ENCODE measurements at places on chromosomes 3 and 15.

DNA sequence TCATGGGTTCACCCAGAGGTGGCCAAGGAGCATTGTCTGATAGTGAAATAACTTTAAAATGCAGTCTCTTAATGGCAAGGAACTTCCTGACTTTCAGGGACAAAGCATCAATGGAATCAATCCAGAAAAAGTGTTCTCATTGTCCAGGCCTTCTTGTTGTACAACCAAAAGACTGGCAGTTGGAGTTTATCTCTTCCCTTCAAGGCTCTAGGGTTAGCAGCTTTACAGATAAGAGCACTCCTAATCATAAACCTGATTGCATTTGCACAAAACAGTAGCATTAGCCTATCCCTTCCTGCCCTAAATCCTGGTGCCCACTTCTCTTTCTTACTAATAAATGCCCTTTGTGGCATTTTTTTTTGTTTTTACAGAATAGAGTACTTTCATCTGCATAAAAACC lies 43.3 kb upstream of the VIPR1 start:
- DNase-seq = no peak

DNA sequence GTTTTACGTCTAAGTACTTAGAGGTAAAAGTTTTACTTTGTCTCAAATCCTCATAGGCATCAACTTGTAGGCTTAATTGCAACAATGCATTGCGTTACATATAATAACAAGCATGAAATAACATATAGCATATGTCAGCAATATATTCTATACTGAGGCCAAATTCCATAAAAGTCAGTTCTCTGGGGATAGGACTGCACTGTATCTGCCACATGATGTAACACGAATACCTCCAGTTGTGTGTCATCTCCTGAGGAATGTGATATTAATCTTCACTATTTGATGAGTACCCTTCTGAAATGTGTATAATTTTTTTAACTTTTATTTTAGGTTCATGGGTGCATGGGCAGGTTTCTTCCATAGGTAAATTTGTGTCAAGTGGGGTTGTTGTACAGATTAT lies 126.4 kb downstream of the IMPG2 start:
- DNase-seq = no peak

DNA sequence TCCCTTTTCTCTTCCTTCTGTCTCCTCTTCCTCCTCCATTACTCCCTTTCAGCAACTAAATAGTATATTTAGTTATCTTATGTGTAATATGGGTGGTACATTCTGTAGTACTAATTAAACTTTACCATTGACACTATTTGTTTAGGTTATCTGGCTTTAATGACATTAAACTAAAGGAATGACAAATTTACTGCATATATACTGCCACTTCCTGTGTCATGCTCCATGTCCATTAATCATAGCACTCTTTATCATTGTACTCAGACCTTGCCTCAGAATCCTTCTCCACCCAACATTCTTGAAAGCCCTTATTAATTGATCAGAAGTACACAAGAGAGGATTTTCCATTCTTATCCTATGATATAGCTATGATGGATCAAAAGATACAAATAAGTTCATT lies 244.2 kb downstream of the NAALADL2 start:
- DNase-seq = no peak

DNA sequence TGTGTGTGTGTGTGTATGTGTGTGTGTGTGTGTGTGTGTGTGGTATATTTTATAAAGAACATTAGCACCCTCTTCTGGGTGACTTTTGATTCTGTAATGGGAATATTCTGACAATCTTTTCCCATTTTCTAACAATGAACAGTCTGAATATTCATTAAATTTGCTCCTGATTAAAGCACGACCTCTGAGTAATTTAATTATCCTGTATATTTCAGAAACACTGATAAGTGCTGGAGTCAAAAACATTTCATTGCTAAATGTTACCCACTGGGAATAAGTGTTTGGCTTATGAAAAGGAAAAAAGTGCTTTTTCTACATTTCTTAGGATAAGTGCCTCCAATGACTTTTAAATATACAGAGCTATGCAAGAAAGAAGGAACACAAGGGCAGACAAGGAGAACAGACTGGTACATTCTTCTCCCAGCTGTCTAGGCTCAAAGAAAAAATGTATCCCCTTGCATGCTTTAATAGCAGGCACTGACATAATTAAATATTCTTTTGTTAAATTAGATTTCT lies 32.3 kb upstream of the SYNPR start:
- DNase-seq = no peak

GRCh38 chr3:188390343-188390718 lies 236.4 kb downstream of the LPP start:
- DNase-seq = no peak

- no peak for DNase-seq
These were observed 214.5 kb upstream of the P2RY1 start for GRCh38 chr3:152620395-152620794.

GRCh38 chr15:93141371-93141794 lies 52.4 kb upstream of the RGMA start:
- no peak for DNase-seq

GRCh38 chr3:154182322-154182922 lies 61.2 kb downstream of the ARHGEF26 start:
- no peak for DNase-seq

DNA sequence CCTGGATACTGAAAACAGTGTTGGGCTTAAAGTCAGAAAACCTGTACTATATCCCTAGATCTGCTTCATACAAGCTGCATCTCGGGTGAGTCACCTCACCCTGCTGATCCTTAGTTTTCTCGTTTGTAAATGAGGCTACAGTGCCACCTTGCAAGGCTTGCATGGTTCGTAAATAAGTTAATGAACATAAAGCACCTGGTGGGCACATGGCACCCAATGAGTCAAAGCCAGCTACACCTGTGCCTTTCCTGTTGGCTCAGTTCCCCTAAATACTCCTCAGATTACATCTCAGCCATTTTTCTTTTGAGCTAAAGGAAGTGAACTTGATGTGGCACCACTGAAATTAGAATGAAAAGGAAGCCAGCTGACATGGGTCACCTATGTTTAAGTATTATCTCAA lies 26.5 kb downstream of the RTP1 start:
- DNase-seq = no peak

DNA sequence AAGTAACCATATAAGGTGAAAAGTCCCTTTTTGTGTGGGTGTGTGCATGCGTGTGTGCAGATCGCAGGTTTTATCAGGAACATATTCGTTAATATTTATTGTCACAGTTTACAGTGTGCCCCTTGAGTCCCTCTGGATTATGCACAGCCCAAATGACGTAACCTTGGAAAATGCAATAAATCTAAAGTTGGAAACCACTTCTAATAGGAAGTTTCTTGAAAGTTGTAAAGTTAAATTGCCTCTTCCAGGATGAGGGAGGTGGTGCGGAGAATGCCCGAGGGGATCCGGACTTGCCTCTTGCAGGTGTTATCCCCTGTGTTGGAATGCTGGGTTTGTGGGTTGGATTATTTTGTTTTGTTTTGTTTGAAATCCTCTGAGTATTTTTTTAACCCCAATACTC lies 143.3 kb downstream of the CMSS1 start:
- DNase-seq = no peak

DNA sequence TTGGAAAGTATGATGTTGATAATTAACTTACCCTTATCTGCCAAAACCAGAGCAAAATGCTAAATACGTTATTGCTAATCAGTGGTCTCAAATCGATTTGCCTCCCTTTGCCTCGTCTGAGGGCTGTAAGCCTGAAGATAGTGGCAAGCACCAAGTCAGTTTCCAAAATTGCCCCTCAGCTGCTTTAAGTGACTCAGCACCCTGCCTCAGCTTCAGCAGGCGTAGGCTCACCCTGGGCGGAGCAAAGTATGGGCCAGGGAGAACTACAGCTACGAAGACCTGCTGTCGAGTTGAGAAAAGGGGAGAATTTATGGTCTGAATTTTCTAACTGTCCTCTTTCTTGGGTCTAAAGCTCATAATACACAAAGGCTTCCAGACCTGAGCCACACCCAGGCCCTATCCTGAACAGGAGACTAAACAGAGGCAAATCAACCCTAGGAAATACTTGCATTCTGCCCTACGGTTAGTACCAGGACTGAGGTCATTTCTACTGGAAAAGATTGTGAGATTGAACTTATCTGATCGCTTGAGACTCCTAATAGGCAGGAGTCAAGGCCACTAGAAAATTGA lies 59.7 kb downstream of the DCUN1D1 start:
- peak; percentile 96 for DNase-seq

- no peak for DNase-seq
These were observed 216.6 kb upstream of the UMPS start for GRCh38 chr3:124513610-124513997.

- DNase-seq = peak; percentile 22
These were observed 794 bp downstream of the ARPP19 start for GRCh38 chr15:52567871-52568600.

DNA sequence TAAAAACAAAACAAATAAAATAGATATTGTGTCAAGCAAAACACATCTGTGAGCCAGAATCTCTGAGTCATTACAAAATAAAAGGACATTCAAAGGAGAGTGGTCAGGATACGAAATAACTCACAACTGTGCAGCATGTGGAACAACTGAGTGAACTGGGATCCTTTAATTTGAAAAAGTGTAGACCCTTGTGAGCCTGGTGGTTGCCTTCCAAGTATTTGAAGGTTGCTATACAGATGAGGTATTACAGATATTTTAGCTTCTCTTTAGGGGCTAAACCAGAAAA lies 26.7 kb downstream of the KCNMB2 start:
- DNase-seq = no peak

DNA sequence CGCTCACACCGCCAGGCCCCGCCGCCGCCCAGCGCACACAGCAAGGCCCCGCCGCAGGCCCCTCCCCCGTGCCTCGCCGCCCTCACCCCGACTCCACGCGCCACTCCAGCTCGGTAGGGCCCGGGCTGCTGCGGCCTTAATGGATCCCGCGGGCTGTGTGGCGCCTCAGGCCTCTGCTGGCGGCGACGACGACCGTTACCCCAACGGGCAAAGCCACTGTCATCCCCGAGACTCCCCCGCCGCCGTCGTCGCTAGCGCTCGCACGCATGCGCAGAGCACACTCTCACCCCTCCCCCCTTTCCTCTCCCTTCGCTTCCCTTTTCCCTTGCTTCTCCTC lies at the start of gene MSL2:
TSS of gene MSL2 (minus strand) at position 272 of the 337 bp plus-strand sequence. CDS start 1,222 bp downstream, outside the sequence.
- no peak for DNase-seq

DNA sequence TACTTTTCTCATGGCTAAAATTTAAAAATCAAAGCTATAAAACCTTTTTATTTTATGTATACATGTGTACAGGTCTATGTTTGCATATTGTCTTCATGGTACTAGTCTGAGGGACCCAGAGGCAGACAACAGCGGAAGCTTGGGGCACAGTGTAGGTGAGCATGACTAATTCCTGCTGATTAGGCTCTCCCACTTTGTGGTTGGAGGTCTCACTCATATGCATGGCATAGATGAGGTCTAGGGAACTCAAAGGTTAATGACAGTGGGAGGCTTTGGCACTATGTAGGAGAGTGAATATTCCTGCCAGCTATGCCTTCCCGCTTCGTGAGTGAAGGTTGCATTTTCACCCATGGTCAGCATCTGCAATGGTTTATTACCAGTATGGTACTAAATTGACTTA lies 47.5 kb upstream of the AADACL2 start:
- DNase-seq = no peak

GRCh38 chr15:55518641-55519040 lies 10.6 kb upstream of the DNAAF4 start:
- no peak for DNase-seq

- no peak for DNase-seq
These were observed 90.4 kb downstream of the NAALADL2 start for GRCh38 chr3:174949523-174949922.

- DNase-seq = no peak
These were observed 490.5 kb upstream of the NR2F2 start for GRCh38 chr15:95840004-95840403.

DNA sequence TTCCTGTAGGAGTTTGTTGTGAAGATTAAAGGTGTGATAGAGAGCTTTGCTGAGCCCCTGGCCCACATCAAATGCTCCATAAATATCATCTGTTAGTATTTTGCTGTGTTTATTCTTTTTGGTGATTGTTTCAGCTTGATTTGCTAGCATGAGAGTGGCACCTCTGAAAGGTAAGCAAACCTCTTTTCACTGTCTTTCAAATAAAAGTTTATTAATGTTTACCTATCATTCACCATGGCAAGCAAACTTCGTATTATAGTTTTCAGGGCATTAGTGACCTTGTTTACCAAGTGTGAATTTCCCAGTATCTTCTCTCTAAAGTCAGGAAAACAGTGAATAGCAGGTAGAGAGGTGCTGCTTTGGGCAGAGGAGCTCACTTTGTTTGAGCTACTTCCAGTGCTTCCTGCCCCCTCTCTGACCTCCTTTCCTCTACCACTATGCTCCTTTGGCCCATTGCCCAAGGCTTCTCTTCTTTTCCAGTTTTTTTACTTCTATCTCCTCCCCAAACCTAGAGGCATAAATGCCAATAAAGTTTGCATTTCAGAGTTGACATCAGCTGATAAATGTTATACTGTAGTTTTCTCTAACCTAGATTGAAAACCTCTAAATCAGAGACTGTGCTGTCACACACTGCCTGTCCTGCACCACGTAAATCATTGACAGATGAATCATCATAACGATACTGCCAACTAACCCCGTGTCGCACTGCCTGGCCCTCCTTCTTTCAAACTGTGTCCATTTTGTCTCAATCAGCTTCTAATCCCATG lies 569.0 kb downstream of the TUSC7 start:
- no peak for DNase-seq

GRCh38 chr3:53585627-53586026 lies 91.2 kb downstream of the CACNA1D start:
- no peak for DNase-seq

- no peak for DNase-seq
These were observed 31.2 kb downstream of the ZPLD1 start for GRCh38 chr3:102466001-102466400.

DNA sequence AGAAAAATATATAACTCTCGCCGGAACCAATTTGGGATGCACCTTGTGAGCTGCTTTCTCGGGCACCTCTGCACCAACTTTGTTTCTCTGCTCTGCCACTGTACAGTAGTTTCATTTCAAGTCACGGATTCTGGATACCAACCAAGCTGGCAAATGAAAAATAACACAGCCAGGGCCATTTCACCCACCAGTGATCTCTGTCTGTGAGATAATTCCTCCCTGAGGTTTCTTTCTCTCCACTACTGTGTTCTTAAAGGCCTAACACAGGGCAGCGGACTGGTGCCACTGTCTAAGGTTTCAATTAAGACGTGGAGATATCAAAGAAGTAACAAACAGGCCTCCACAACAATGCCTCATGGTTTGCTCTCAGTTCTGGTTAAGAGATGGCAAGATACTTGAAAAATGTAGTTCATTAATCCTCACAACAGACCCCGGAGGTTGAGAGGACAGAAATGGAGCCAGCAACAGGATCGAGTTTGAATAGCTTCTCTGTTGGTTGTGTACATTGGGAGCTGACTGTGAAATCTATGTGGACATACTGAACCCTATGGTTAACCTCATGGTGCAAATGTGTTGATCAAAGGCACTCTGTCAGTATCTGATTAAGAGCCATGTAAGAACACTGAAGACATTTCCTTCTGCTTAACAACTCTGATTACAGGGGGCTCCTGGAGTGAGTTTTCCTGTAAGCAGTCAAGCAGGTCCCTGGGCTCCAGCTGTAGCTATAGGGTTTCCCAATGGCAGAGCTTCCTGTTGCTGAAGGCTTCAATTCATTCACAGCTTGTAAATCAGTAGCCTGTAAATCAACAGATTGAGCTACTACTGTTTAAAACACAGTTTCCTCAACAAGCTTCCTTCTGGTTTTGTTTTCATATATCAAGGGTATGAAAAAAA lies 470.5 kb downstream of the EPHA3 start:
- no peak for DNase-seq

- DNase-seq = no peak
These were observed 98.5 kb downstream of the ITPR1 start for GRCh38 chr3:4591669-4592068.

- DNase-seq = no peak
These were observed 108.8 kb downstream of the ARRDC4 start for GRCh38 chr15:98069256-98069655.

GRCh38 chr15:85646538-85647091 lies 148.1 kb downstream of the KLHL25 start:
- DNase-seq = no peak
